Activated CD4-positive, alpha-beta T cell treated with anti-CD3 and anti-CD28 coated beads for 4 hours (primary cell): ENCODE measurements at places on chromosomes 2 and 18.

DNA sequence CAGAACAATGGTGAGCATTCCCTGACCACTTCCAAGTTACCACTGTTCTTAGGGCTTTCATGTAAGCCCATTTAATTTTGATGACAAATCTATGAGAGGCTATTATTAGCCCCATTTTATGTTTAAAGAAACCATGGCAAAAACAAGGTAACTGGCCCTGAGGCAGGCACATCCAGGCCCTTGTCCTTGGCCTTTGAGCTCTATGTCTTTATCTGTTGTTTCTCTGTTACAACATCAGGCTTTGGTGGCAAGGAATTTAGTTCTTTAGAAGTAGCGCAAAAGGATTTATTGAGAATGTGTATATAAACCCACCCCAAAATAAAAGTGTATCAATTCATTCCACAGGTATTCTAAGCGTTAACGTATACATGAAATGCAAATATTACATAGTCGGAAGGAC, 257.1 kb downstream of the HNMT start:
- DNase-seq: no peak

DNA sequence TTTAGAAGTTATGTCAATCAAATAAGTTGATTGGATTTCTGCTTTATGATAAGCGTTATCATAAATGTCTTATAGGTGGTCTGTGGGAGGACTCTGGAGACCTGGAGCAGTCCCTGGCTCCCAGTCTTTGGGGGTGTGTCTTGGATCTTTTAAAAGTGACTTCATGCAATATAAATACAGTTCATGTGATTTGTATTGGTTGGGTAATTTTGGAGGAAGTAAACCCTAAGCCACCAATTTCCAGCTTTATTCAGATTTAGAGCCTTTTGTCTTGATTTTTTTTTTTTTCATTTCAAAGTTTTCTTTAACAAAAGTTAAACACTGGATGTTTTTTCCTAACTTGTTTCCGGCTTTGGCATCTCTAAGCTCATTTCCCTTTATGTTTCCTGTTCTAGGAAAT, 68.8 kb downstream of the MAP4K4 start:
- no peak for DNase-seq

GRCh38 chr2:74250189-74250631, 51.8 kb downstream of the MTHFD2 start:
- DNase-seq: peak; percentile 54

- no peak for DNase-seq
Measured at GRCh38 chr2:197086500-197086899, 160.0 kb upstream of the PGAP1 start.

DNA sequence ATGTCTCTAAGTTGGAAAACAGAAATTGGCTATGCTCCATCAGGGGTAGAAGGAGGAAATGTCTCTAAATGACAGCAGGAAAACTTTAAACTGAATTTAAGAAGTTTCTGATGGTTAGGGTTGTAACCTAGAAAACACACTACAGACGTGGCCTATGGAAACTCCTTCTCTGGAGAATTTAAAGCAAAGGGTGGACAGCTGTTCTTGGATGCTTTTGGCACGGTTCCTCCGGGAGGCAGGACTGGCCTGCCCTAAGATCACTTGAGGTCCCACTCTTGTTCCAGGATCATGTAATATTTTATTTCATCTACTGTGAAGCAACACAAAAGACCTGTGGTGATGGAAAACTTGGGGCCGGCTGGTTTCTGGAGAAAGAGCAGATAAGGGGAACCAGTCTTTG, 77.0 kb downstream of the NRP2 start:
- DNase-seq: no peak

GRCh38 chr2:138741851-138742250, 38.3 kb downstream of the NXPH2 start:
- no peak for DNase-seq

DNA sequence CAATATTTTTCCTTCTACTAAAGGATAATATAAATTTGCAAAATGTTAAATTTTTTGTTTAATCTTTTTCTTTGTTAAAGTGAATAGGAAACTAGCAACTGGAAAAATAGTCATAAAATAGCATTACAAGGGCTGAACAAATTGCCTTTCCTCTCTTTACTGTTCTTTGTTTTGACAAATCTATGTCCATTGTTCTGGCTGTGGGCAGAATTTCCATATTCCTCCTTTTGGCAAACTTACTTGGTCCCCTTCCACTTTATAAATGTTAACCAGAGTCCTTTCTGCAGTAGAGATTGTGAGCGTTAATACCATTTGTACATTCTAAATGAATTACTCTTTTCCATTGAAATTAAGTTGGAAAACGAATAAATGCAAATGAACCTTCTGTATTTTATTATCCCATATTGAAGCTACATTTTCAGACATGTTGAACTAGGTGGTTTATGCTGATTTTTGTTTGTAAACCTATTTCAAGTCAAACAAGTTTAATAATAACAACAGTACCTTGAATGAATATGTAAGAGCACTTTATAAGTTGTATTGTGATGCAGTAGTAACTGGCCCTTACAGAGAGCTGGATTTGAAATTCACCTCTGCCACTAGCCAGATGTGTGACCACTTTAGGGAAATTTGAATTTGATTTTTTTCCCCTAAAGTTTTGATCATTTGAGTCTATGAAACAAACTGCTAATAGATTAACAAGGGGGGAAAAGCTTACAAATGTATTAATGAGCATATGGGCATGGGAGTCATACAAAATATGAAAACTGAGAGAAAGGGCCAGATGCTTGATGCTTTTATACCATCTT, 3.3 kb downstream of the RNF125 start:
- DNase-seq: no peak
